ENCODE measurements at places on chromosomes 3 and 15.
A peak's percentile ranks its signal among the peaks of the same experiment; 100 is the strongest.

DNA sequence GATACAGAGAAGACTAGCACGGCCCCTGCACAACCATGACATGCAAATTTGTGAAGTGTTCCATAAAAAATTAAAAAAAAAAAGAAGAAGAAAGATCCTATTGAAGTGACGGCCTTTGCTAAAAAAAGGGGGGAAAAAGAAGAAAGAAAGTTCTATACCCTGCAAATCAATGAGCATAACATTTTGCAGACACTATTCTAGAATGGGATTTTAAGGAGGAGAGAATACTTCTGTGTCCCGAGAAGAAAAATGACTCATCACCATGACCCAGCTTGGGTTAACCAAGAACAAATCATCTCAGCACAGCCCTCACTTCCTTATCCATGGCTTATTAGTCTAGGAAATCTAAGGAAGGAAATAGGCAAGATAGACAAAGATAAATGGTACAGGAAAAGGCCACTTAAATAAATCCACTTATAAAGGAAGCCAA is 7.4 kb upstream of the SH3BP5 start:
- no peak for DNase-seq

GRCh38 chr3:17090280-17090983 is 205.7 kb downstream of the PLCL2 start:
- no peak for DNase-seq

- DNase-seq: no peak
These were observed 154.3 kb downstream of the CHDH start for GRCh38 chr3:53691885-53692284.

GRCh38 chr3:170711786-170712185 is 125.9 kb upstream of the SLC7A14 start:
- DNase-seq: no peak

- no peak for DNase-seq
These were observed 306.4 kb upstream of the ROPN1 start for GRCh38 chr3:124298301-124298700.

DNA sequence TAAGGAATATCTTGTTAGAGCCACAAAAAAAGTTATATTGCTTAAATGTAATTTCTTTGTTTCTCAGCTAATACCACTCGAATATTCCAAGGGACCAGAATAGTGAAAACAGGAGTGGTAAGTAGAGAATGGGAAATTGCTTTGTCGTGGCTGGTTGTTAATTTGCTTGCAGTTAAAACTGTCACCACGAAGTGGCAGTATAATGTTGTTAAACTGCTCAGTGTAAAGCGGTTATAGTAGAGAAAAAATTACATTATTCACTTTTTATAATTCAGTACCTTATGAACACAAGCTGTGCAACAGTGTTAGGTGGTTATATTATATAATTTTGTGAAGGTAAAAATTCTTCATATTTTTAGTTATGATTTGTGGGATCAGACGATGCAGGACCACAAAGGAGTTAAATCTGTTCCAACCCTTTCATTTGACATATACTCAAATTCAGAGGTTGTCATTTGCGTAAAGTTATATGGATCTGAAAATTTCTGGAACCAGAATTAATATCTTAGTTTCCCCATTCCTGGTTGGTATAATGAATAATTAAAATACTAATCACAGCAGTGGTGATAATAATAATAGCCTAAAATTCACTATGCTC is 171.8 kb downstream of the FEZF2 start:
- DNase-seq: no peak

- DNase-seq: no peak
These were observed 38.7 kb upstream of the ZFAND6 start for GRCh38 chr15:80020731-80021130.

- DNase-seq: no peak
These were observed 174.7 kb upstream of the SLC24A5 start for GRCh38 chr15:47945872-47946650.

GRCh38 chr15:70487387-70487740 is 276.0 kb downstream of the UACA start:
- DNase-seq: no peak

DNA sequence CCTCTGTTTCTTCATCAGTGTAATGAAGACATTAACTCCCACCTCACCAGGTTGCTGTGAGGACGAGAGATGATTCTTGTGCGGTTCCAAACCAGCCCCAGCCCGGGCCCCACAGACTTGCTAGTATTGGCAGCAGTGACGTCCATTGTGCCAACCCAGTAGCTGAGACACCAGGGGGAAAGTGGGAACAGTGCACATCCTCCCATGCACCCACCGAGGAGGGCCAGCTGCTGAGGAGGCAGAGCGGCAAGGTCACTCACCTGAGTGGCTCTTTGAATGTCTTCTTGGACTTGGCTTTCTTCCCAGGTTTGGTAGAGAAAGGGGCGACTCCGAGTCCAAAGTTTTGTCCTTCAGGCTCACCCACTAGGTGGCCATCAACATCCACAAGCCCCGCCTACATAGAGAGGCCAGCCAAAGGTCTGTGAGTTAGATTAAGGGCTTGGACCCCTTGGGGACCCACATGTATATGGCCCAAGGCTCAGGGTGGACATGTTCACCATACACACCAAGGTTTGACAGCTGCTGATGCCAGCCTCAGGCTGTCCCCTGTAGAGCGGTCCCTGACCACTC is 38.0 kb downstream of the KIF9 start:
- no peak for DNase-seq

DNA sequence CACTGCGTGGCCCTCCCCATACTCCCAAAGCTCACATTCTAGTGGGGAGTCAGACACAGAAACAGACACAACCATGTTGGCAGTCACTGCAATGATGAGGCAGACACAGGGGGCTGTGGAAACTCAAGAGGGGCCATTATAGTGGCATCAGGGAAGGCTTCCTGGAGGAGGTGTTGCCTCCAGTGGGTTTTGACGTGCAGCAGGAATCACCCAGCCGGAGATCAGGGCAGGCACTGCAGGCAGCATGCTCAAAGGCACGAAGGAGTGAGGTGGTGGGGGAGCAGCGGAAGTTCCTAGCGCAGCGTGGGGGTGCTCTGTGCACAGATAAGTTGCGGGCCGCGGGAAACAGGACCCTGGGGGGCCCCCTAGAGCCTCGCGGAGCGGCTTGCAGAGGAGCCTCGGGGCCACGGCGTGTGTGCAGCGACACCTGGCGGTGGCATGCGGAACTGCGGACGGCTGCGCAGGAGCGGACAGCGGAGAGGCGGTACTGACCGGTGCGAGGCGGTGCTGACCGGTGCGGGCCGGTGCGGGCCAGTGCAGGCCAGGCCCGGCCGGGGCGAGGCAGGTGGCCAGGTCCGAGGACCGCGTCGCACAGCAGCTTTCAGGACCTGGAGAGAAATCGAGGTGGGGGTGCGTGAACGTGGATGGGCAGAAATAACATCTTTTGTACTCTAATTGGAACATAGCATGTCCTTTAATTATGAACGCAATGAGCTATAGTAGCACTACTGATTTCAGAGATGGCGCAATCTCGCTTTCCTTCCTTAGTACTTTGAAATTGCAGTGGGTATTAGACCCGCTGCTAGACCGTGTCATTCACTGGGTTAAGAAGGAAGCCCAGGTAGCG is 101.5 kb downstream of the FBLN2 start:
- peak; percentile 77 for DNase-seq

- no peak for DNase-seq
These were observed 24.9 kb downstream of the PRR23E start for GRCh38 chr3:127217596-127218453.

GRCh38 chr15:71052356-71052755 is 62.9 kb upstream of the THSD4 start:
- no peak for DNase-seq

DNA sequence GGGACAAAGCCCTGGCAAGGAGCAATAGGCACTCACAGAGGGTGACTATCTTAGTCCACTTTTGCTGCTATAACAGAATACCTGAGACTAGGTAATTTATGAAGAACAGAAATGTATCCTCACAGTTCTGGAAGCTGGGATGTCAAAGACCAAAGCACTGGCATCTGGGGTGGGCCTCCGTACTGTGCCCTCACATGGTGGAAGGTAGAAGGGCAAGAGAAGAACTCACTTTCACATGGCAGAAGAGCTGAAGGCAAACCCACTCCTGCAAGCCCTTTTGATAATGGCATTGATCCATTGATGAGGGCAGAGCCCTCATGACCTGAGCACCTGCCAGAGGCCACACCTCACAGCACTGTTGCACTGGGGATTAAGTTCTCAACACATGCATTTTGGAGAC is 173.4 kb upstream of the C2CD4B start:
- DNase-seq: no peak

DNA sequence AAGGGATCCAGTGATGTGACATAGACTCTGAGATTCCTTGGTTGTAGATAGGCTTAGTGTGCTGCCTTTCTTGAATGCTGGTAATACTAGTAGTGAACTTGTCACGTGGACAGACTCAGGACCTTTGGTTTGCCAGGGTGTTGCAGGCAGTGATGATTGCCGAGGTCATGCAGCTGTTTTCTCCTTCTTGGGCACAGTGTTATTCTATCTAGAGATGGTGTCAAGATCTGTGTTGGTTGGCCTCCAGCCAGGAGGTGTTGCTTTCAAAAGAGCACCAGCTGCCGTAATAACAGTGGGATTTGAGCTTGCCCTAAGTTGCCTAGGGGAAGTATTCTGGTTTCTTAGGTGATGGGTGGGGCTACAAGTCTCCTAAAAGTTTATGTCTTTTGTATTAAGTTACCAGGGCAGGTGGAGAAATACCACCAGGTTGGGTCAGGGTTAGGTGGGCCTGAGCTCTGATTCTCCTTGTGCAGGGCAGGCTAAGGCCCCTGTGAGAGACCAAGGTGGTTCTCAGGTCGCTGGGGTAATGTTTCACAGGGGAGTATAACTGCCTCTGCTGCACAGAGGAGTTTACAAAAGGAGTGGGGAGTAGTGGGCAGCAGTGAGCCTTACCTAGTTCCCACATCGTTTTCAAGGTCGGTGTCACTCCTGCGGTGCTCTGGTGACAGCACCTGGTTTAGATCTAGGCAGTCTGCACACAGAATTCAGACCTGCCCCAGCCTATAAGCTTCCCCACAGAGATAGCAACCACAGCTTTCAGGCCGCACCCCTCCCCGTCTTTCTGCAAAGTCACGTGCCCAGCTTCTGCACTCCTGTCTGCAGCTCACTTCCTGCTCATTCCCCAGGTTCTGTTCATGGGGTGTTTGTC is 350.3 kb downstream of the DOCK3 start:
- no peak for DNase-seq

DNA sequence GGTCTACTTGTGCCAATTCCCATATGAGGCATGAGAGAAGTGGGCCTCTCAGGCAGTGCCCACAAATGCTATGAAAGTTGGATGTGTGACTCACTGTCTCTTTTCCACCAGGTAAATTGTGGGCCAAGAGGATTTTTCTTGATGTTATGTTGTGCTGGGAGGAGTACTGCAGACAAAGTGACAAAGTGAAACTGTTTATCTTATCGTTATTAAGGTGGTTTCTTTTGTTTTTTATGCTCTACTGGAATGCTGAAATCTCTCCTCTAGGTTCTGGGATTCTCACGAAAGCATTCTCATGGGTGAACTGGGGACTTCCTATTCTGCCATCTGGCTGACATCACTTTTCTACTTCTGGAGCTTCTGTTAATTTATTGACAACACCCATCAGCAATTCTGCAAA is 919.6 kb upstream of the EPHA6 start:
- no peak for DNase-seq

GRCh38 chr3:99066863-99067262 is 165.4 kb upstream of the DCBLD2 start:
- no peak for DNase-seq

- DNase-seq: no peak
These were observed 78.9 kb upstream of the DPH6 start for GRCh38 chr15:35624881-35625280.

DNA sequence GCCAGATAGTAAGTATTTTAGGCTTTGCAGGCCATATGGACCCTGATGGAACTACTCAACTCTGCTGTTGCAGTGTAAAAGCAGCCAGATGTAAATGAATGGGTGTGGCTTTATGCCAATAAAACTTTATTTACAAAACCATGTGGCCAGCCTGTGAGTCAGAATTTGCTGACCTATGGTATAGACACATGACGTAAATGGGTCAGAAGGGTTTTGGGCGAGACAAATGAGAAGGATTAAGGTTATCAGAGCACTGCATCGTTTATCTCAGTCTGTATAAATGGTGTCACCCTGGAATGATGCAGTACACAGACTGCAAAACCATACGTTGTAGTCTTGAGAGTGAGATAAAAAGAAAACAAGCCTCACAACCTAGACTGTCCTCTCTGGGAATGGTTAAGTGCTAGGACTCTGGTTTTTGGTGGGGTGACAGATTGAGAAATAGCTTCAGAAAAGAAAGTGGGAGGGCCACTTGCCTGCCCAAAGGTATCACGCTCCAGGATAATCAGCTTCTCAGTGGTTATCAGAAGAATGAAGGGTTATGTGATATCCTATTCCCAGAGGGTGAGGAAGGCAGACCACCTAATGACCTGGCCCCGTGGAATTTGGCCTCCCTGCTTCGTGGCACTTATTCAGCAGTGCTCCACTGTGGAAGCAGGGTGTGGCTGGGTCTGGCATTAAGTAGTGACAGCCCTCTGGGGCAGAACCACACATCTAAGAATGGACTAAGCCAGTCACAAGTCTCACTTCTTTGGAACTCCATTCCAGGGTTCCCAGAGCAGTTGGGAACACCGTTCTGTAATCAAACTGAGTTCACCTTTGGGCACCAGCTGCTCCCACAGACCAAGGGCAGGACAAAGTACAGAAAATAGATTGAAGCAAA is 46.1 kb downstream of the ABHD5 start:
- DNase-seq: no peak

DNA sequence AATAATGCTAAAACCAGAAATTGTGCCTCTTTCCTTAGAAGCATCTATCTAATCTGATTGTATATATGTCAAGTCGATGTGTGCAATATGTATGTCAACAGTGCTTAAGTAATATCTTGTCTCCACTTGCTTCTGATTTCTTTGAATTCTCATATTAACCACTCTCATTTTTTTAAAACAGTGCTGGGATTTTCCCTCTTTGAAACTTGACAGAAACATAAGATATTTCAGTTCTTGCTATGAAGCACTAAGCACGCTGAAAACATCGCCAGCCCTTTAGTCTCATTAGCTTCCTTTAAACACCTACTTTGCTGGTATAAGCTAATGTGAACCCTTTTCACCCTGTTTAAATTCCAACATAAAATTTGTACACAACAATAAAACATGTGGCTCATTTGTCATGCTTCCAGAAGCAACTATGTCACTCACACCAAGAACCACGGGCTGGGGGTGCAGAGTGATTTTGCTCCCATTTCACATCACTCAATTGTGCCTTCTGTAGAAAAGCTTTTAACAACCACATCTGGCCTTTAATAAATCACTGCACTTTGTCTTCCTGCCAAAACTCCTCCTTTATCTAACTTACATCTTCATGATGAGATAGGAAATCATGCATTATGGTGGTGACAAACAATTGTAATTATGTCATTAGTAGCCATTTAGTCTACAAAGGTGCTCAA is 185.2 kb downstream of the FOXP1 start:
- DNase-seq: no peak
